Kidney epithelial cell (primary cell): ENCODE measurements at places on chromosomes 4 and X. TPM values are rescaled to one million over a fixed set of nuclear protein-coding genes. Genes with fewer than 3 reads are reported as not detected.
A peak's percentile ranks its signal among the peaks of the same experiment; 100 is the strongest.

DNA sequence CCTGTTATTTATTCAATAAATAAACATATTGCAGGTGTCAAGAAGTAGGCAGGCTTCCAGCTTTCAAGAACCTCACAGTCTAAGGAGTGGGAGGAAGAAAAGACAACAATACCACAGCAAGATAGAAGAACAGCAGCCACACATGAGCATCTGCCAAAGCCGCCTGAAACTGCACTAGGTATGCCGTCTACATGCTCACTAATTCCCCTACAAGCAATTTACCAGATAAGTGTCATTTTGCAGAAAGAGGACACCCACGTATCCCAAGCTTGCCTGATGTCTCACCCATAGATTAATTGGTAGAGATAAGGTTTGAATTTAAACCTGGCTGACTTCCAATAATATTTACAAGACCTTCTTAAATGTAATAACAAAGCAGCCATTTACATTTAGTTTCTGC is 439.4 kb upstream of the CPEB2 start:
- no peak for DNase-seq

DNA sequence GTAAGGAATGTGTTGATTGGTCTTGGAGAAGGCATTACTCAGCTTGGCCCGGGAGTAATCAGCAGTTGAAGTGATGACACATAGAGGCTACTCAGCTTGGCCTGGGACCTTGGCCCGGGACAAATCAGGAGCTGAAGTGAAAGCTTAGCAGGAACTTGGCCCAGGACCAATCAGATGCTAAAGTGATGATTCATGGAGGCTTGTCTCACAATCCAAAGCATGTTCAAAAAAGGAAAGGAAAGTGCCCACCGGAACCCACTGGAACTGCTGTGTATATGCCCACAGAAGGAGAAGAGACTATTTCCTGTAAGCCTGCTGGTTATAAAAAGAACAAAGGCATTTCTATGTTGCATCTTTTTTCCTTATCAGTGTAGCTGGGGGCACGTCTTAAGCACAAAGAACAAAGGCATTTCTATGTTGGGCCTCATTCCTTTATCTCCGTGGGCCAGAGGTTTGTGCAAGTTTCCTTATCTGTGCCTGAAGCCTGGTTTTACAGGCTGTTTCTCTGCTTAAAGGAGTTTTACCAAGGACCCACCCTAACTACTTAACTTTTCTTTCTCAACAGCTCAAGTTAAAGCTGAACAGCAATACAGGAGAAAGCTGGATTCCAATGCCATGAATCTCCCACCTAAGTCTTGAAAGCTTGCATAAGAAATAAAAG is 1176.7 kb downstream of the NLGN4X start:
- DNase-seq = peak; percentile 71

DNA sequence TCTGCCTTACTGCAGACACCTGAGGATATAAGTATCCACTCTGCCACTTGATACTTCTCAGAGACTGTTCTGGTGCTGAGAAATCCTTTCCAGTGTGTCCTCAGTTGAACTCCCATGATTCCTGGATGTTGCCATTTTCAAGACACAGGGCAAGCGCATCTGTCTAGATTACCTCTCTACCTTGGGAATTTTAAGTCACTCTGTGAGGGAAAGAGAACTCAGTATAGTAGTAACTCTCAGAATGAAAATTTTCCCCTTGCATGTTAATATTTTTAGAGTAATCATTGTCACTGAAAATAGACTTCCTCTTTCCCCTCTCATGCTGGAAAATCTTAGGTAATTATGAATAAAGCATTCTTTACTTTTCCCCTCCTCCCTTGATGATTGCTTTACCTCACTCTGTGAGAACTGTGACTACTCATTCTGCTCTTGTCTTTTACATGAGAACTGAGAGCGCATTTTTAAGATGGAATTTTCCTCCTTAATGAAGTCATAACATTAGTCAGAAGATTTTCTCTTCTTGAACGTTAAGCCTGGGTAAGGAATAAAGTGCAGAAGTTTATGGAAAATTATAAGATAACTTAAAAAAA is 45.0 kb downstream of the TET2 start:
- no peak for DNase-seq

DNA sequence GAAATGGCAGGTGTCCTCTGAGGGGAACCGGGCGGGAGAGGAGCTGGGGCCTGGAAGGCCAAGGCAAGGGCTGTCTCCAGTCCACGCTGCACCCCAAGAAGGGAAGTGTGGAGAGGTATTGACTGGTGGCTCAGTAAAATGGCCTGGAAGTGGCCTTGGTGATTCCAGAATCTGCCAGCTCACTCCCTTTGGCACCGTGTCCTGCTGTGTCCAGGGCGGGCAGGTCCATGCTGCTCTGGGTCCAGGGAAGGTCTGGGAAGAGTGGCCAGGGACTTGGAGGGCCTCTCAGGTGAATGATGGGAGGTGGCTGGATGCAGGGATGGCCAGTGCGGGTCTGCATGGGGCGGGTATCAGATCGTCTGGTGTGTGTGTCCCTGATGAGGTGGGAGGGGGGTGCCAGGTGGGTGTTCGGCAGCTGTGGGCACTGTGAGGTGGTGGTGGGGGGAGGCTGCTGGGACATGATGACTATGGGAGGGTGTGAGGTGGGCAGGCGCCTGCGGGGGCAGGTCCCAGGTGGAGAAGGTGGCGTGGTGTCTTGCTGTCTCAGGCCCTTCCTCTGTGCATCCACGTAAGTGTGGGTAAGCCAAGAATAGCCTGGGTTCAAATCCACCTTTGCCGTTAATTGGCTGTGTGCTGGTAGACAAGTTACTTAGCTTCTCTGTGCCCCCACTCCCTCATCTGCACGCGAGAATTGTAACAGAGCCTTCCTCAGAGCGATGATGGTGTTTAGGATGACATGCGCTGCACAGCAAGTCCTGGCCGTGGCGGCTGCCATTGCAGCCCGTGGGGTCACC is 17.7 kb downstream of the RGS12 start:
- no peak for DNase-seq

GRCh38 chr4:54687887-54688841 is 30.4 kb downstream of the KIT start:
- peak; percentile 9 for DNase-seq

- no peak for DNase-seq
Observed at GRCh38 chr4:6889101-6889735, 20.4 kb upstream of the TBC1D14 start.

The RTL9 gene
- total RNA-seq = under 0.01 TPM in 1 of 2 replicates, not detected in the other

The MAGEA4 gene
- total RNA-seq = not detected in 2 replicates
